NCI-H187 (cell line): ENCODE measurements at places on chromosomes 3 and 15.

DNA sequence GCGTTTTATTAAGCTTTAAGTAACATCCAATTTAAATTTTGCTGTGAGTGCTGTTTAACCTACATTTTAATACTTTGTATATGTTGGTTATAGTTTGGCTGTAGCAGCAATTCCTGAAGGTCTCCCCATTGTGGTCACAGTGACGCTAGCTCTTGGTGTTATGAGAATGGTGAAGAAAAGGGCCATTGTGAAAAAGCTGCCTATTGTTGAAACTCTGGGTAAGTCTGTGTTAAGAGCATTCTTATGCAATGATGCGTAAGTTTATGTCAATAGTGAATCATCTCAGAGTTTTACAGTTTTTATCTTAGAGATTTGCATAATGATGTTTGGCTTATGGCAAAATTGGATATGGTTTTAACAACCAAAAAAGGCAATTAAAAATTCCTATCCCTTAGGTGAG, 62.7 kb downstream of the ASTE1 start:
- DNase-seq = no peak

DNA sequence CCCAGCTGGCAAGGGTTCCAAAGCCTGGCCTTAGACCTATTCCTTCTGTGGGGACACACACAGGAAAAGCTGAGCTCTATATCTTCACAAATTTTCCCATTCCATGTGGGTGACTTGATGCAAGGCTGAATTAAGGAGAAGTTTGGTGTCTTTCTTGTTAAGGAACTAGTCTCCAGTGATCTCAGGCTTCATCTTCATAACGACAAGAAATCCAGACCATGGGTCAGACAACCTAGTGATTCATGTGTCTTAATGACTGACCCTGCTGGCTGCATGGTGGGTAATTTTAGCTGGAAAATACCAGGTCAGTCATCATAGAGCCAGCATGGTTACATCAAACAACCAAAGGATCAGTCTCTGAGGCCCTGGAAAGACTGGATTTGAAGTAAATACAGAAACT, 112.7 kb upstream of the SLC4A7 start:
- DNase-seq = no peak

GRCh38 chr3:43549626-43550290, 72.1 kb downstream of the ANO10 start:
- no peak for DNase-seq

DNA sequence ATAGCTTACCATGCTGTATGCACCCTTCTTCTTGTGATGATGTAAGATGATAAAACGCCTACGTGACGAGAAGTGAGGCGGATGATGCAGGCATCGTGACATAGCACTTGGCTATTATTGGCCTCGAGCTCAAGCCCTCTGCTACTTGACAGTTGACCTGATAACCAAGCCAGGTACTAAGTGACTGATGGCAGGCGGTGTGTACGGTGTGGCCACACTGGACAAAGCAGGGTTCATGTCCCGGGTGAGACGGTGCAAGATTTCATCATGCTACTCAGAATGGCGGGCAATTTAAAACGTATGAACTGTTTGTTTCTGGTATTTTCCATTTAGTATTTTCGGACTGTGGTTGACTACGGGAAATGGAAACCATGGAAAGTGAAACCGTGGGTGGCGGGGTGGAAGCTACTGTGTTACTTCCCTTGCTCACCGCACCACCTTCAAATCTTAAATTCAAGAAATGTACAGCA, 57.7 kb downstream of the SLC12A8 start:
- DNase-seq = no peak

DNA sequence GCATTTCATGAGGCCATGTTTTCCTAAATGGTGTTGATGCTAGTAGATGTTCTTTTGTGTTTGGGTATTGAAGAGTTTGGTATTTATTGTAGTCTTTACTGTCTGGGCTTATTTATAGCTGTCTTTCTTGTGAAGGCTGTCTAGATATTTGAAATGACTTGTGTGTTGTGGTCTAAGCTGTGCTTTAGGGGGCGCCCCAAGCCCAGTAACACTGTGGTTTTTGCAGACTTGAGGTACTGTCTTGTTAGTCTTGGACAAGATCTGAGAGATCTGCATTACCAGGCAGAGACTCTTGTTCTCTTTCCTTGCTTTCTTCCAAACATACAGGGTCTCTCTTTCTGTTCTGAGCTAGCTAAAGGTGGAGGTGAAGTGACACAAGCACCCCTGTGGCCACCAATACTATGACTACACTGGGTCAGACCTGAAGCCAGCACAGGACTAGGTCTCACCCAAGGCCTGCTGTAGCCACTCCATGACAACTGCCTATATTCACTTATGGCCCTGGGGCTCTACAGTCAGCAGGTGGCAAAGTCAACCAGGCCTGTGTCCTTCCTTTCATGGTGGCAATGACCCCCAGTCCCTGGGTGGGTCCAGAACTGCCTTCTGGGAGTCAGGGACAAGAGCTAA, 152.1 kb upstream of the TBC1D5 start:
- no peak for DNase-seq

DNA sequence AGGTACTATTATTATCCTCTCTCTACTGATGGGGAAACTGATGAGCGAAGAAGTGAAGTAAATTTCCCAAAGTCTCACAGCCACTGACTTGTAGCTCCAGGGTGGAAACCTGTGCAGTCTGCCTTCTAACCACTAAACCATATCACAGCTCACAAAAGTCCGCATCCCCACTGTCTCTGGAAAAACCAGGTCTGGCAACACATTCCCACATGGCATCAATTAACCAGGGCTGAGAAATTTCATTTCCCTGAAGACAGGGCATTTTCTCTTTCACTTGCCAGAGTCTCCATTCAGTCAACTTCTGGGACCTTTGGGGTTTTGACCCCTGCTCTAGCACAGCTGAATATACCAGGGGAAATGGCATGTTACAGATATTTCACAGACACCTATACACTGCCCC, 26.5 kb downstream of the FBXO40 start:
- DNase-seq = no peak

- DNase-seq = no peak
Observed at GRCh38 chr3:122777563-122777962, 16.1 kb downstream of the HSPBAP1 start.
